Astrocyte of the cerebellum (primary cell): ENCODE measurements at places on chromosomes 6 and 20.

- no peak for DNase-seq
These were observed 216.2 kb downstream of the RNF144B start for GRCh38 chr6:18603361-18603760.

- no peak for DNase-seq
These were observed 108.5 kb downstream of the LY86 start for GRCh38 chr6:6696867-6697531.

- no peak for DNase-seq
These were observed 564.8 kb downstream of the RFPL4B start for GRCh38 chr6:112911959-112912358.

DNA sequence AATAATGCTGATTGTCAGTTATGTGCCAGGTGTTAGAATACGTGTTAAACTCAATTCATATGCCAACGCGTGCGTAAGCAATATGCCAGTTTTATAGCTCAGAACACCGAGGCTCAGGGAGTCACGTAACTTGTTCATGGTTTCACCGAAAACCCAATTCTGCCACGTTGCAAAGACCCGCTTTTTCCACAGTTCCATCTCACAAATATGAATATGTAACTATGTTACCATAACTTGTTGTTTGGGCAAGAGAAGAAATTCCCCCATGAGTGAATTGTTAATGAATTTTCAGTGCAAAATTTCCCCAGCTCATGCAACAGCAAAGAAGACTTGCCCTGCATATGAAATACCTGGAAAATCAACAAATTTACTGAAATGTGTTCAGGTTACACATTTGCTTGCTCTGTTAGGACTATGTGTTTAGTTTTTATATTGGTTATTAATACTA lies 30.1 kb downstream of the SF3B5 start:
- DNase-seq, result no peak

GRCh38 chr6:70547313-70547712 lies 19.4 kb upstream of the SDHAF4 start:
- DNase-seq, result no peak

DNA sequence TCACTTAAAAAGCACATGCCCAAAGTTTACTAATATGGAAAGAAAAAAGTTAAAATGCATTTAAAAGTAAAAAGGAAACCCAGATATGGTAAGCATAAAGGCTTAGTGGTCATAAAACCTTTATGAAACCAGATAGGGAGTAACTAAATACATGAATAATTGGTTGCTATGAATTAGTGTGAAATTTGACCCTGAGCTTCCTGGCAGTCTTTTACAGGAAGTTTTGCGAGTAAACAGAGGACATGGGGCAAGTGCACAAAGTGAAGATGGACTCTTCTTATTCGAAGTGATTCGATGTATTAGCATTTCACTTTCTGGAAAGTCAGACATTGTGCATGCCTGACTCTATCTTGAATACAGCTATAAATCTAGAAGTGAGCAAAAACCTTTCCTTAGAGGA lies 90.9 kb upstream of the MLIP start:
- no peak for DNase-seq

DNA sequence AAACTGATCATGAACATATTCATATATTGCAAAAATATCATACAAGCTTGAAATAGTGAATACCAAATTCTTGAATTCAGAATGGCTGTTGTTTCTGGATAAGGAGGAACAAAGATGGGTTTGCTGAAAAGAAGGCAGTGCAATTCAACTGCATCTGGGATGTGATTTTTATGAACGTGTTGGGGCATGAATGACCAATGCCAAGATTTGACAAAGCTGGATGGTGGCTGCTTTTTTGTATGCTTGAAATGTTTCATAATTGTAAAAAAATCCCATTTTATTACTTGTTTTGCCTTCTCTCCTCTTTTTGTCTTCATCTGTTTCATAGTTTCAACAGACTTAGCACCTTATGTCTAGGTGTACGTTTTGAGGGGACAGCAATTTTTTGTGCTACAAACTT lies 36.8 kb upstream of the BCAS1 start:
- no peak for DNase-seq

GRCh38 chr6:6683969-6684833 lies 95.7 kb downstream of the LY86 start:
- DNase-seq, result no peak

- no peak for DNase-seq
These were observed 994.6 kb upstream of the ADGRB3 start for GRCh38 chr6:67640484-67640883.

GRCh38 chr6:139653111-139653510 lies 278.7 kb upstream of the CITED2 start:
- DNase-seq, result no peak

GRCh38 chr6:4472969-4473642 lies 303.1 kb upstream of the CDYL start:
- DNase-seq, result no peak

GRCh38 chr6:151209071-151209831 lies 30.5 kb upstream of the AKAP12 start:
- no peak for DNase-seq

DNA sequence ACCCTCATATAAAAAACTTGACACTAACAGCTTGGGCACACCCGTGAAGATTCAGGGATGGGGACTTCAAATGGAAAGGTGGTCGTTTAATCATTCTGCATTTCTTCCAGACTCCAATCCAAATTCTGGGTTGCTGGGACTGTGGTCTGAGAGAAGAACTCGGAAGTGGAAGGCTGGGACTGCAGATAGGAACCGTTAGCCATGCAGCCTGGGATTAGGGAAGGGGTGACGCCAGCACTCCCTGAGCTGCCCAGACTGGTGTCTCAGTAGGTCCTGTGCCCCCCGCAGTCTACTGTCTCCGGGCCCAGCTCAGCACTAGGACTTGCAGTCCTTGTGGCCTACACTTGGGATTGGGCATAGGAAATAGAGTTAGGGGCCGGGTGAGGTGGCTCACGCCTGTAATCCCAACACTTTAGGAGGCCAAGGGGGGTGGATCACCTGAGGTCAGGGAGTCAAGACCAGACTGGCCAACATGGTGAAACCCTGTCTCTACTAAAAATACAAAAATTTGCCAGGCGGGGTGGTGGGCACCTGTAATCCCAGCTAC lies 511 bp upstream of the CLIC1 start:
- DNase-seq, result no peak

- no peak for DNase-seq
These were observed 96.6 kb downstream of the CDKAL1 start for GRCh38 chr6:20630617-20631548.

- DNase-seq, result no peak
These were observed 831 bp downstream of the PMEPA1 start for GRCh38 chr20:57708694-57709673.

DNA sequence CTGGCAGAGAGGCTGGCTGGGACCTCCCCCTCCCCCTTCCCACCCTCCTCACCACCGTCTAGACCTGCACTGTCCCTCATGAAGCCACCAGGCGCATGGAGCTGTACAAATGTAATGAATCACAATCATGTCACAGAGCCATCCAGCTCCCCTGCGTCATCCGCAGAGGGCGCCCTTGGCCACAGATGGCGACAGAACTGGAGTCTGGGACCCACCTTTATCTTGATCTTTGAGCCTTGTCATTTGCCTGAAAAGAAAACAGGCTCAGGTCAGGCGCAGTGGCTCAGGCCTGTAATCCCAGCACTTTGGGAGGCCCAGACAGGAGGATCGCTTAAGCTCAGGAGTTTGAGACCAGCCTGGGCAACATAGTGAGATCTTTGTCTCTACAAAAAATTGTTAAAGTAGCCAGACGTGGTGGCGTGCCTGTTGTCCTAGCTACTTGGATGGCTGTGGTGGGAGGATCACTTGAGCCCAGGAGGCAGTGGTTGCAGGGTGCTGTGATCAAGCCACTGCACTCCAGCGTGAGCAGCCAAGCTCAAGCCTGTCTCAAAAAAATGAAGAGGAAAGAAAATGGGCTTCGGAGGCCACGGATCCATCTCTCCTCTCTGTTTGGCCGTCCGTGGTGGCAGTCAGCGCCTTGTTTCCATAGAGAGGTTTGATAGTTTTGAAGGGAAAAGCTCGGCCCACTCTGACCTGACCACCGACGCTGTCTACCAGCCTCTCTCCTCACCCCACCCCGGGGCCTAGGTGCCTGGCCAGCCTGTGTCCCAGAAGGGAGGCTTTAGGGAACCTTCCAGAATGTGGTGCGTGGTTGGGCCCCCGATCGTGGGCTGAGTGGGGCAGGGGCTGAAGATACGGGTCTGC lies 6.2 kb downstream of the COL9A3 start:
- no peak for DNase-seq

DNA sequence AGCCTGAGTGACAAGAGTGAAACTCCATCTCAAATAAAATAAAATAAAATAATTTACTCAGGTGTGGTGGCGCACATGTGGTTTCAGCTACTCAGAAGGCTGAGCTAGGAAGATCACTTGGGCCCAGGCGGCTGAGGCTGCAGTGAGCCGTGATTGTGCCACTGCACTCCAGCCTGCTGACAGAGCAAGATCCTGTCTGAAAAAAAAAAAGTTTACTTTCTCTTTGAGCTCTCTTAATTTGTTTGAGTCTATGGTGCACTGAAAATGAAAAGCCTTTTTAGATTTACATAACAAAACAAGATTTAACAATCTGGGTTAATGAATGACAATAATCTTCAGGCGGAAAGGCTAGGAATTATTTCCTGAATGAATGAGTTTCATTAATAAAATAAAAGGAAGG lies 23.3 kb upstream of the NHSL1 start:
- DNase-seq, result no peak

DNA sequence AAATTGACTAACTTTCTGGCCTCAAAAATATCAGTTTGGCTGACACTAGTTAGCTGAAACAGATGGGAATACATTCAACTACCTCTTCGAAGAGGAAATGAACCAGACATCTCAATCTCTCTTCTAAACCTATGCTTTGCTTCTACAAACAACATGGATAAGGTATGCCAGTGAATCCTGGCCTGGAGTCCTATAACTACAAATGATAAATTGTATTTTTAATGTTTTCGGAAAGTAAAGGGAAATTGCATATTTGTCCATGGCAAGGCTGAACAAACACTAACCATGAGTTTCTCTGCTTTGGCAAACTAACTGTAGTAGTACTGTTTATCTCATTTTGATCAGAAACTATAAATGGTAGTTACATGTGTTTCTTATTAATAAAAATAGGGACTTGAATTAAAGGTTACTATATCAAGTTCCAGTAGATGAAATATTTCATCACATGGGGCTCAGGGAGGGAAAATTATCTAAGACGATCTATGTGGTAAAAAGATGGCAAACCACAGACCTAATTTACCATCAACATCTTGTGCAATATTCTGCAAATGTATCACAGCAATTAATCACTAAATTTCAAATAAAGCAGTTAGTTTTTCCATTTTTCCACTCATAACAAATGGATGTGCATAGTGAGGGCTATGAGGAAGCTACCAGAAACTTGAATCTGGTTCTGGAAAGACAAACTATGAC lies 76.8 kb downstream of the COL12A1 start:
- peak; percentile 18 for DNase-seq

DNA sequence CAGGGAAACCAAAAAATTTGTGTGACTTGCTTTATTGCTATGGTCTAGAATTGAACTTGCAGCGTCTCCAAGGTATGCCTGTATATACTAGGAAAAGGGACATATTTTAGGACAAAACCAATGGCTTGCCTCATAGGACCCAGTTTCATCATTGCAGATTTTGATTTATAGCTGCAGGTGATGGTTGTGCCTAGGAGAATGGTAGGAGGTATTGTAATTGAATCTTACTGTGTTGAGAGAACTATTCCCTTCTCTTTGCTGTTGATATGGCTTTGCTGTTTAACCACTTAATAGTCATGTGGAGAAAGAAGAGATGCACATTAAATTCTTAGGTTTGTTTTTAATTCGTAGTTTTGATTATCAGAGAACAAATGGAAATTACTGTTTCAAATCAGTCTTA lies 16.4 kb downstream of the DSTN start:
- no peak for DNase-seq

DNA sequence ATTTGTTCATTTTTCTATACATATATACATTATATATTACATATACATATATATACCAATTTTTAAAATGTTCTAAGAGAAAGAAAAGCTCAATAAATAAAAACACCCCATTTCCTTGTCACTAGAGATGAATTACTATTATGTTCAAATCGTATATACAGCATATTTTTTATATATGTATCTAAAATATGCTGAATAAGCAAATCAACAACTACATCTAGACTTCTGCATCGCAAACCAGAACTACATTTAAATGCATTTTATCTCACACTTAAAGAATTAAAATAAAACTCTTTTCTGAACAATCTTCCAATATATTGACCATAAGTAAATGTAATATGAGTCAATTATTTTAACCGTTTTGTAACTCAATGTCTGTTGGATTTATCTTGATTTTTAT lies 133.9 kb downstream of the LAMA2 start:
- no peak for DNase-seq

DNA sequence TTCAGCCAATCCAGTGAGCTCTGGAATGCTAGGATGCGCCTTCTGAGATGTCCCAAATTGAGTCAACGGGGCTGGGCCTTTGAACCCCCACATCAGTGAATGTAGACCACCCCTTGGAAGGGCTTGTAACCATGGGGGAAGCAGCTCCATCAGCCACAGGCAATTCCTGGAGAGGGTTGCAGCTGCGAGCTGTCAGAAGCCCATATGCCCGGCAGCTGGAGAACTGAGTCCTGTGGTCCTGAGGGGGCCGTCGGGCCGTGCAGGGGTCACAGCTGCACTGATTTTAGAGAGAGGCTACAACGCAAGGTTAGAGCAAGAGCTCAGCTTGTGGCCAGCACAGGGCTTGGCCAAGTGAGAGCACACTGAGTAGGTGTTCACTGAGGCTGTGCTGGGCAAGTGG lies 121.3 kb downstream of the TOX2 start:
- no peak for DNase-seq

- DNase-seq, result no peak
These were observed 1.2 kb downstream of the GFRA4 start for GRCh38 chr20:3661814-3662665.

- DNase-seq, result no peak
These were observed 691.8 kb downstream of the QKI start for GRCh38 chr6:164106345-164106769.

DNA sequence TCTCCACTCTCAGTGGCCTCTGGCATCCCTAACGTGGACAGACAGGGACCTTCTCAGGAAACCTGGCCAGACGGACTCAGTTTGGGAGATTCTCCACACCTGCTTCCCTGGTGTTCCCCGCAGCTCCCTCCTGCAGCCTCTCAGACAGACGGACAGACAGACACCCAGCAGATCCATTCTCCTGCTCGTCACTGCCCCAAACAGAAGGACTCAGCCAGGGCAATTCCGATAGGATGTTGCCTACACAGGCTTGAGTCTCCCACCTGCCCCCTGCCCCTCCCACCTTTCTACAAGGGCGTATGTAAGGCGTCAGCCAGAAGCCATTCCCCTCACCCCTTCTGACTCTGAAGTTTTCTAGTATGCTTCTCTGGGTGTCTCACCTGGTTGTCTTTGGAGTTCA lies 428 bp downstream of the CCM2L start:
- DNase-seq, result no peak
